ENCODE measurements at places on chromosomes 2 and 18. TPM values are rescaled to one million over a fixed set of nuclear protein-coding genes. Genes with fewer than 3 reads are reported as not detected.

DNA sequence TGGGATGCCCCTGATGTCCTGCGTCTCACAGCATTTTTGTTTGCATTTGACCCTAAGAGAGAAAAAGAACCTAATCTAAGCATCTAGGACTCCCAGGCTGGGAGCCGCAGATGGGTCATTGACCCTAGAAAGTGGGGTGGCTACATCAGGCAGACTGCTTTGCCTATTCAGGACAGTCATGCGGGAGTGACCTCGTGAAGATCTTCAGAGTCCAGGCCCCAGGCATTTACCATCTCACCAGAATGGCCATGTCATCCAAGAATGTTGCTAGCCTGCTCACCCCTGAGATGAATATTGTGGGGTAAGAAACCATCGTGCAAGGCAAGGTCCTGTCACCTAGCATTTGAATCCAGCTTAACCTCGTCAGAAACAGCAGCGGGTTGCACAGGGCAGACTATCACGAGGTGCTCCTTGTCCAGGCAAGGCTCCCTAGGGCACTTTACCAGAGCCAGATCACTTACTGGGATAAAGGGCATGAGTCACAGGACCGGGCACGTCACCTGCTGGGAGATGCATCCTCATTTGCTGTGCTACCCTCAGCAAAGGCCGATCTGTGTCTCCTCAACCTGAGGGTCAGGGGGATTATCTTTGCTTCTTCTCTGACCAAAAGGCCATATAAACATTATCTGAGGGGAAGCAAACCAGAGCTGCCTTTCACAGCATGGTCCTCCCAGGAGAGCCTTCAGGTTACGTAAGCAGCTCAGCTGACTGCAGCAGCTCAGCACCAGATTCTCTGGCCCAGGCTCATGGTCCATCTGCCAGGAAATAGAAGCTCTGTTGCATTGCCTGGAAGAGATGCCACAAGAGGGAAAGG is 162.3 kb downstream of the ACKR3 start:
- DNase-seq, result peak; percentile 5

DNA sequence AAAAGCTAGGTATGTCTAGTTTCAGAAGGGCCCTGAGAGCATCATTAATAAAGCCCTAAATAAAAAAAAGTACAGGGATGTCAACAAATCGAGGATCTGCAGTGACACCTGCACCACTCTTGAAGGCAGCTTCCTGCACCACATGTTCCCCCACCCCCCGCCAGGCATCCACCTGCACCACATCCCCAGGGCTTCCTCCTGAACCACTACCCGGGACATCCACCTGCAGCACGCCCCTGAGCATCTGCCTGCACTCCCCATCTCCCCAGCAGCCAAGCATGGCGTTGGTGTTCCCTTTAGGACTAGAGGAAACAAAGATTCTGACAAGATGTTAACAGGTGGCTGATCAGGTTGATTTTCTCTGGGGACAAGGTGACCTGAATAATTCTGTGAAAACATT is 55.2 kb downstream of the DLGAP1 start:
- DNase-seq, result no peak

DNA sequence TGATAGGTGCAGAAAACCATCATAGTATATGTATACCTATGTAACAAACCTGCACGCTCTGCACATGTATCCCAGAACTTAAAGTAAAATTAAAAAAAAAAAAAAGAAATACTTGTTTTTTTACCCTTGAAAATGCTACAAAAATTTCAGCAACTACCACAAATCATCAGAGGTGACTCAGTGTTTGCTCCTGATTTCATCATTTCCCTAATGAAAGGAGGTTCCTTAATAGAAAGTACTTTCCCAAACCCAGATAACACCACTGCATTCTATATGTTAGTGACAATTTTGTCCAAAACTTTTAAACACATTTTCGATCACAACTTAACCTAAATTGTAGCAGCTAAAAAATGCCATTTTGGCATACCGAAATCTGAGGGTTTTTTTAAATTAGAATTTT is 163.3 kb downstream of the SLC39A10 start:
- peak; percentile 77 for DNase-seq

GRCh38 chr2:69213201-69213600 is 173.8 kb downstream of the GFPT1 start:
- DNase-seq, result peak; percentile 29

- peak; percentile 70 for DNase-seq
These were observed 100.2 kb downstream of the CRIM1 start for GRCh38 chr2:36455788-36456187.

DNA sequence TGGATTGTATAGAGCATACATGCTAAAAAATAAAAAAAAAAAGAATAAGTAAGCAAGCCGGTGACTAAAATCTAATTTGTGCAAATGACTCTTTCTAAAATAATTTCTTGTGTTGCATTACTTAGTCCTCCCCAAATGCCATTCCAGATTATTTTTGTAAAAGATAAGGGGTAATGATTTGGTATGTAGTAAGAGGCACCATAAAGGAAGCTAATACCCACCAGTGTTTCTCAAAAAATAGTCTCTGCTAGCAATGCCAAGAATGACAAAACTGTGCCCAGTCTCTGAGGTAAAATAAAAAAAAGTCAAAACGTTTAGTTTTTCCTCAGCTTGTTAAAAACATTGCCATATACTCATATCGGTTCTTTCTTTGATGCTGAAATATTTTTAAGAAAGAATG is 2.7 kb downstream of the METTL5 start:
- DNase-seq, result no peak

DNA sequence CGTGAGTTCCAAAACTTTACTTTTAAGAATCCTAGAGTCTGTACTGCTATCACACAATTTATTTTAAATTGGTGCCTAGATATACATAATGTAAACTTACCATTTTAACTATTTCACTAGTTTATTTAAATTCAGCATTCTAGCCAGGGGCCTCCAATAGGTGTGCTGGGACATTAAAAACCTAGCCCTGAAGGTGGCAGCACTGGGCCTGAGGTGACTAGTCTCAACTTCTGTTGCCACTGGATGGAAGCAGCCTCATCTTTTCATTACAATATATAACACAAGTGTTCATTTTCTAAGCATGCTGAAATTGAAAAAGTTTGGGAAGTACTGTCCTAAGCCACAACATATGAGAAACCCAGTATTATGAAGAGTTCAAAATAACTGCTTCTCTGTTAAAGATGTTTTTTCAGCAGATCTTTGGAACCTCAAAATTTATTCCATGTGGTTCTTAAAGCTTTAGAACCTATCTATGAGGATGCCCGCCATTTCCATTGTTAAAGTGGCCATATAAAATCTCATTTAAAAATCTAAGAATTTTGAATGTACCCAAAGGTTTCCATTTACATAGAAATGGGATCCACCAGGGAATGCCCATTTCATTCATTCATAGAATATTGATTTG is 2.9 kb upstream of the RBBP8 start:
- DNase-seq, result peak; percentile 70

GRCh38 chr2:71000780-71001591 is 6.3 kb upstream of the TEX261 start:
- DNase-seq, result peak; percentile 60

GRCh38 chr2:12131975-12132374 is 385.5 kb downstream of the LPIN1 start:
- peak; percentile 57 for DNase-seq

DNA sequence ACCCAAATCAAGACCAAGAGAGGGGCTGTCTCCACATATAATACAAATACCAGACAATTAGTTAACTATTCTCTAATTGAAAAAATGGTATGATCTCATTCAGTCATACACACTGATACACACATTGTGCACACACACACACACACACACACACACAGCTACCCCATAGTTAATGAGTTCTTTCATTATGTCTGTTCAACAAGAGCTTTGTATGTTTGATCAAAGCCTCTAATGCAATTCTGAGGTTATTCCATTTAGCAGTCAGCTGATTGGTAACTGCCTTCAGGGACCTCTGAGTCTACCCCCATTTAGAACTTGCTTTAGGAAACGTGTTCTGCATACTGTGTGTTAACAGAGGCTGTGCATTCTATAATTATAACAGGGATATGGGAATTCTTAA is 741.4 kb upstream of the LRRTM4 start:
- no peak for DNase-seq

- DNase-seq, result no peak
These were observed 109.1 kb downstream of the ATL2 start for GRCh38 chr2:38268001-38268400.

GRCh38 chr18:58316396-58317342 is 272.6 kb downstream of the NEDD4L start:
- DNase-seq, result no peak

GRCh38 chr2:157989227-157989626 is 112.4 kb upstream of the UPP2 start:
- no peak for DNase-seq

DNA sequence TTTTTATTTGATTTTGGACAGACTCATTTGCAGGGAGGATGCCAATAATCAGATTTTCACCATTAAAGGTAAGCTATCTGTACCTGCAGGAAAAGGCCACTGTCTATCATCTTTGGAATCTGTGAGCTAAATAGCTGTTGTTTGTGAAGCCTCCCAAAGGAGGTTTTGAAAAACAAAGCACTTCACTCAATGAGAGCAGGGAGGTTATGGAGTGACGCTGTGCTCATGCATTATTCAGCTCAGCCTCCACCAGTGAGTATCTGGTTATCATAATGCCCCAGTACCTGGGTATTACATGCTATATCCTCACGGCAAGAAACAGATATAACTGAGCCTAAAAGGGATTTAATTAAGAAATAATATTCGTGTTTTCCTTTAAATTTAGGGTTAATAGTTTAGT is 189.6 kb upstream of the PIK3C3 start:
- DNase-seq, result no peak

DNA sequence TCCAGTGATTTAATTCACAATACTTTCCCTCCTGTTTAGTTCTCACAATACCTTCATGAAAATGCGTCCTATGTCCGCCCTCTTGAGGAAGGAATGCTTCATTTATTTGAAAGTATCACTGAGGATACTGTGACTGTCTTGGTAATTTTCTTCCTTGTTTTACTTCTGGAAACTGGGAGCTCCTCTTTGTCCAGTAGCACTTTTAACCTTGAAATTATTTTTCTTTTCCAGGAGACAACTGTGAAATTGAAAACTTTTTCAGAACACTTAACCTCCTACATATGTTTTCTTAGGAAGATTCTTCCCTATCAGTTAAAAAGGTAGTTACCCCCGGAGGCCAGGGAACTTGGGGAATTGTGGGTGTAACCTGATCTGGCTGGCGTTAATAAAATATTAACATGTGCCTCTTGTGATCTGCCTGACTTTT is 58.9 kb upstream of the STON1 start:
- DNase-seq, result peak; percentile 78

The STK39 gene
- total RNA-seq, result 11.8 TPM

The PIAS2 gene
- 28.9 TPM for total RNA-seq

The KIF5C gene
- 0.28 TPM for total RNA-seq

The MERTK gene
- total RNA-seq, result 0.28 TPM

The SCN2A gene
- 0.54 TPM for total RNA-seq

The KCNJ13 gene
- total RNA-seq, result not detected

The EPAS1 gene
- total RNA-seq, result 40.7 TPM

Data from IMR-90 (cell line).